ENCODE measurements at places on chromosomes 11 and 22.

- no peak for DNase-seq
These were observed 93.9 kb downstream of the RASSF10 start for GRCh38 chr11:13102865-13103539.

- no peak for DNase-seq
These were observed 2.5 kb upstream of the TPST2 start for GRCh38 chr22:26592421-26592891.

GRCh38 chr11:86374069-86374468 lies 618 bp upstream of the CCDC81 start:
- no peak for DNase-seq

GRCh38 chr11:67613960-67614715 lies 7.4 kb downstream of the NDUFV1 start:
- DNase-seq, result peak; percentile 51

DNA sequence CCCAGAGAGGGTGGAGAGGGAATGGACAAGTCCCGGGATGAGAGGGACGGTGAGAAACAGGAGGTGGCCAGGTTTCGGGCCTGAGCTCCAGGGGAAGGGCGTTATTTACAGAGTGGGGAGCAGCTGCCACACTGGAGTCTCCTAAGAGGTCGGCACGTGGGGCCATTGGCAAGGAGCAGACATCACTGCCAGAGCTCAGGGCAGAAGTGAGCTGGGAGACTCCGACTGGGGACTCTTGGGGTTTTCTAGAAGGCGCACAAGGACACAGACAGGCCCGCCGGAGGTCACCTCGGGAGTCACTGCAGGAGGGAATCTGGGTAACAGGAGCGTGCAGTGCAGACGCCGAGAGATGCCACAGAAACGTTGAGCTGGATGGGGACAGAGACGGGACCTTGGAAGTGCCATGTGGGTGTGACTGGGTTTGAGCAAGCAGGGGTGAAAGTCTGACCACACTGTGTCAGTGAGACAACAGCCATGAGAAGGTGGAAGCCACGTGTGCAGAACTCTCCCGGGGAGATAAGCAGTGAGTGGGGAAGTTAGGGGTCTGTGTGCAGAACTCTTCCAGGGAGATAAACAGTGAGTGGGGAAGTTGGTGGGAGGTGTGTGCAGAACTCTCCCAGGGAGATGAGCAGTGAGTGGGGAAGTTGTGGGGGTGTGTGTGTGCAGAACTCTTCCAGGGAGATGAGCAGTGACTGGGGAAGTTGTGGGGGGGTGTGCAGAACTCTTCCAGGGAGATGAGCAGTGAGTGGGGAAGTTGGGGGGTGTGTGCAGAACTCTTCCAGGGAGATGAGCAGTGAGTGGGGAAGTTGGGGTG lies 187.5 kb downstream of the SHANK2 start:
- DNase-seq, result no peak

- peak; percentile 10 for DNase-seq
These were observed 67.3 kb upstream of the NUP50 start for GRCh38 chr22:45096256-45096907.

- no peak for DNase-seq
These were observed 24.9 kb downstream of the PICALM start for GRCh38 chr11:86043765-86044503.

DNA sequence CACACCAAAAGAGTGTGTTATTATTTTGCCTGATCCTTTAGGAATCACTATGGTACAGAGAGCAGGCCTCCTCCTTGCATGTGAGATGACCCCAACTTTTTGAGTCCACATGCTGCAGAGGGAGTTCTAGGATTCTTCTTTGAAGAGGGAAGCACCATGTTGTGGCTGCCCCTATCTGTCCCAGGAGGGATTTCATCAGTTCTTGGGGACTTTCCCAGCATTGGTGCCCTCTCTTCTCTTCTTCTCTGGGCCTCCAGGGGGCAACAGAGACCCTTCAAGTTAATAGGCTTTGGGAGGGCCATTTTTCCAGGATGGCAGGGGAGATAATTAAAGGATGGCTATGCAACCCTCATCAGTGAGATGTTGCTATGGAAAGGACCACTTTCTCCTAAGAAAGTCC lies 3.6 kb downstream of the MMP1 start:
- no peak for DNase-seq

DNA sequence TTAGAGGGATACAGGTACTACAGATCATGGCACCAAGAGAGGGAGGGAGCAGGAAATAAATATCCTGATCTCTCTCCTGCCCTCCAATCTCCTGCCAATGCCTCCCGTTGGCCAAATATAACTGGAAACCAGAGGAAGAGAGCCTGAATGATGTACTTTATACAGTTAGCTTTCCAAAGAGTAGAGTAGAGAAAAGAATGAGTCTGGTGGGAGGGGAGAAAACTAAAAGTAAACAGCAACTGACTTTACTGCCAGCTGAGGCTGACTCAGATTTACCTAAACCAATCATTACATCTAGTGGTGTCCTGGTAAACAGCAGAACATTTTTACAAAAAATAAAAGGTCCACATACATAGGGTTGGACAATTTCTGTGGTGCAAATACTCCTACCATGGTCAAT lies 5.1 kb downstream of the MPZL3 start:
- no peak for DNase-seq

DNA sequence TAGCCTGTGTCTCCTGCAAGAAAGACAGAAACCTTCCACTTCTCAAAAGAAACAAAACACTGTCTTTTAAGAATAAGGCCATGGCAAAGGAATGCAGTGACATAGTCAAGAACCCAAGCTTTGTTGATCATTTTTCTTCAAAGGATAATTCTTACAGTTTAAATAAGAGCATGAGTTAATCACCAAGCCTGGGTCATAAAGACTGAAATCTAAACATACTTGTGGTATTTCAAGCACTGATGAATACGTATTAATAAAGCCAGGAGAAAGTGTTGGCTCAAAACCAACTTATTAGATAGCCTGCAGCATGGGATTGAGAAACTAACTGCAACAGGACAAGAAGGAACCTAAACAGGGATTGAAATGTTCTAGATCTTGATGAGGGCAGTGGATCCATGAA lies 143.3 kb upstream of the MTNR1B start:
- DNase-seq, result no peak

DNA sequence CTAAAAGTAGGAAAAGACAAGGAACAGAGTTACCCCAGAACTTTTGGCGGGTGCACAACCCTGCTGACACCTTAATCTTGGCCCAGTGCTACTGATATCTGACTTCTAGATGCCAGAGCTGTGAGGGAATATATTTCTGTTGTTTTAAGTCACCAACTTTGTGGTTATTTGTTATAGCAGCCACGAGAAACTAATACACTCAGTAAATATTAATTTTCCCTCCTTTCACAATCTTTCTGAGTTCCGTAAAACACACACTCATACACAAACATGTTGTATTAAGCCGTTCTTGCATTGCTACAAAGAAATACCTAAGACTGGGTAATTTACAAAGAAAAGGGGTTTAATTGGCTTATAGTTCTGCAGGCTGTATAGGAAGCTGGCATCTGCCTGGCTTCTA lies 16.1 kb upstream of the ZDHHC13 start:
- no peak for DNase-seq

GRCh38 chr11:35031867-35032266 lies 107.1 kb upstream of the CD44 start:
- no peak for DNase-seq

- no peak for DNase-seq
These were observed 4.9 kb downstream of the MMP13 start for GRCh38 chr11:102950622-102951081.

- no peak for DNase-seq
These were observed 5.9 kb upstream of the BDNF start for GRCh38 chr11:27705873-27706820.

DNA sequence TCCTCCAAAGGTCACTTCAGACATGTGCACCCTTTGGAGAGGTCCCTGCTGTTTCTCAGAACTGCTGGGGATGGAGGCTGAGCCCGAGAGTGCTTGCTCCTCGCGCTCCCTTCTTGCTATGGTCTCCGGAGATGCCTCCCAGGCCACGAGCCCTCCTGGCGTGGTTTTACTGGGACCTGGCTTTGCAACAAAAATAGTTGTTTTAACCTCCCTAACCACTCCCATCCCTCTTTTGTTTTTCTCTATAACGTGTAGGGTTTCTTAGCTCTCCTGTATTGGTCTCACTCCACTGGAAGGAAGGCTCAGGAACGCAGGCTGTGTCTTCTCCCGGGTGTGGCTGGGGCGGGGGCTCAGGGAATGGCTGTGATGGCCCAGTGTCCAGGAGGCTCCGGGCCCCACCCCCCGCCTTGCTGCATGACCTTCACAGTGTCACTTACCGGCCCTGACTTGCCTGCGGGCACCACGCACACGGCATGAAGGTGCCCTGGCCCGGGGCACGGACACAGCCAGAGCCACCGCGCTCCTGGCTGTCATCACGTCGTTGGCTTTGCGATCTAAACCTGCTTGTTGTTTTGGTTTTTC lies 5.6 kb downstream of the PTDSS2 start:
- DNase-seq, result no peak

GRCh38 chr22:31102441-31103081 lies 4.8 kb downstream of the SELENOM start:
- no peak for DNase-seq

DNA sequence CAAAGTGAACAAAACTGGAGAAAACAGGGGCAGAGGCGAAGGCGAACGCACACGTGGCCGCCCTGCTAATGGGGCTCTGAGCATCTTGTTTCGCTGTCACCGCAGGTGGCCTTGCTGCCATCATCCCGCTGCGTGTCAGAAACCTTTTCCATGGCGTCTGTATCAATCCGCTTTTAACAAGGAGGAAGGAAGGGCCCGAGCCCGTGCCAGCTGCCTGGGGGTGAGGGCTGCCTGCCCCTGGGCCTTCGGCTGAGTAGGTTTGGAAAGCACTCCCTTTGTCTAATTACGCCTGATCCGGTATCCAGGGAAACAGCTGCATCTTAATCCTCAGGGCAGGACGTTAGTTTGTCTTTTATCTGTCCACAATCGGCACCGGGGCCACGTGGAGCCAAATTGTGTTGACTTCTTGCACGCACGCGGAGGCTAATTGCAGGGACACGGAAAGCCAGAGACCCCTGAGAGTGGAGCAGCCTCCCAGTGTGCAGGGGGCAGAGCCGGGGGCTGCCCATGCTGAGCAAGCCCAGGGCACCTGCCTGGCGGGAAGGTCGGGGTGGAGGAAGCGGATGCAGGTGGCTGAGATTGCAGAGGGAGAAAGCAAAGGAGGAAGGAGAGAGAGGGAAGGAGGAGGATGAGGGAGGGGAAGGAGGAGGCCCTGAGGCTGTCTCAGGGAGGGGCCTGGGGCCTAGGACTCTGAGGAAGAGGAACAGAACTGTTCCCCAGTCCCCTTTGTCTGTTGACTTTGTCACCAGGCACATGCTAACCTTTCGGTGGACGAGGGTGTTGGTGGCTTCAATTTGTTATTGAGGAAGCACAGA lies 19.2 kb upstream of the TH start:
- DNase-seq, result no peak

DNA sequence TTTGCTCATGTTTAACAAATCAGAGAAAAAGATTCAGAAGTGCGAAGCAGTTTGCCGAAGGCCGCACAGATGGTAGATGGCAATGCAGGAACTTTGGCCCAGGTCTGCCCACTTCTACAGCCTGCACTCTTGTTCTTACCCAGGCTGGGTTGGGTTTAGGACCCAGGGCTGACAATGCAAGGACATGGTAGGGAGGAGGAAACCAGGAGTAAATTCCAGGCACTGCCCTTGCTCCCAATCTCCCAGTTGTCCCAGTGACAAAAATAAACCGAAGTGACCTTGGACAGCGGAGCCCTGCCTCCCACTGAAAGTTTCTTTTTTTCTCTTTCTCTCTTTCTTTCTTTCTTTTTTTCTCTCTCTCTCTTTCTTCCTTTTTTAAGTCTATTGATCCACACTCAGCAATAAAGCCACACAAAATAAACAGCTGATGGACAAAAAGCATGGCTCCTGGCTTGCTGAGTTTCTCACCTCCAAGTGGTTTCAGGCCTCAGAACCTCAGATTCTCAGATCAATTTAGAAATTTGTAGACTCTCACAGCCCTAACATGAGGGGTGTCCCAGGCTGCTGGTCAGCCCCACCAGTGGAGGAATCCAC lies 33.5 kb upstream of the FCHSD2 start:
- DNase-seq, result no peak

GRCh38 chr22:24763872-24764485 lies 10.5 kb downstream of the PIWIL3 start:
- no peak for DNase-seq

- DNase-seq, result no peak
These were observed 451.3 kb downstream of the TBC1D22A start for GRCh38 chr22:47213571-47214230.

DNA sequence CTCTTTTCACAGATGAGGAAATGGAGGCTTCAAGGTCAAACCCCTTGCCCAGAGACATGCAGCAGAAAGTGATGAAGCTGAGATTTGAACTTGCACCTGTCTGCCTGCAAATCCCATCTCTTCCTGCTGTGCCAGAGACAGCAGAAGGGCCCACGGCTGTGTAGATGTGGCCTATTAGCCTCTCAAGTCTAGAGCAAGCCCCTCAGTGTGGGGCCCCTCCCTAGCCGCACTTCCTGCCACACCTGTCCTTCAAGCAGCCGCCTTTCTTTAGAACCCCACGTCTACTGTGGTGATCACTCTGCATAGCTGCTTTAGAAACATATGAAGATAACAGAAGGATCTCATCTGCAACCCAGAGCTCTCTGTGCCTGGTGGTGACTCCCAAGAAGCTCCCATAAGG lies 41.2 kb upstream of the JAM3 start:
- DNase-seq, result no peak

DNA sequence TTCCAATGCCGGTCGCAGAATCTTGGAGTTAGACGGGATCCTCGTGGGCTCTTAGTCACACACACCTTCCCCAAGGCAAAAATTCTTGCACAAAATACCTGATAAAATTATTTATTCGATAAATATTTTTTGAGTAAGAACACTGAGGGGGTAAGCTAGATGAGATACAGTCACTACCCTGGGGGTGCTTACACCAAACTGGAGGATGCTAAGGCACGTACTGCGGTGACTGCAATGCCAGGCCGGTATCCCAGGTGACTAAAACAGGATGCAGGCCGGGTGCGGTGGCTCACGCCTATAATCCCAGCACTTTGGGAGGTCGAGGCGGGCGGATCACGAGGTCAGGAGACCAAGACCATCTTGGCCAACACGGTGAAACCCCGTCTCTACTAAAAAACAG lies 1.7 kb upstream of the MRTFA start:
- no peak for DNase-seq

- DNase-seq, result no peak
These were observed 1889.7 kb downstream of the LRRC4C start for GRCh38 chr11:39569789-39570188.

- peak; percentile 56 for DNase-seq
These were observed 63.5 kb upstream of the CAPRIN1 start for GRCh38 chr11:33987975-33988580.

GRCh38 chr11:61075891-61076290 lies 26.4 kb upstream of the CD5 start:
- no peak for DNase-seq

DNA sequence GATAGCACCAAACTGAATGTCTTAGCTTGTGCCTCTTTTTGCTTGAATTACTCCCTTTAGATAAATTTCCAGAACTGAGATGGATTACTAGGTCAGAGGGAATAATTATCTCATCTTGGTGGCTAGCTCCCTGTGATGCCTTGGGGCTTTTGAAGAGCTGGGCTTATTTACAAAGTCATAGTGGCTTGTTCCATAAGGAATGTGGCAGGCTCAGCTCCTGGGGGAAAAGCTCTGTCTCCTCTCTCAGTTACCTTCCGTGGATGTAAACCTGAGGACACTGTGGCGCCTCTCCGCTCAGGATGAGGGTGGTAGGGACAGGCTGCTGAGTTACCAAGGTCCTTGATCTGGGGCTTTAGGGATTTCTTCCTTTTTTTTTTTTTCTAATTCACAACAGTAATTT lies 121.7 kb downstream of the PARVA start:
- no peak for DNase-seq
